Aorta (tissue), 5 donors: ENCODE measurements at places on chromosomes 6 and 20. TPM values are rescaled to one million over a fixed set of nuclear protein-coding genes. Genes with fewer than 3 reads are reported as not detected.

The EYA2 gene
- polyA plus RNA-seq = 2.8 TPM

- no peak for DNase-seq
These were observed 118.9 kb upstream of the EXOC2 start for GRCh38 chr6:811831-812230.

GRCh38 chr6:157269261-157269794 is 54.0 kb downstream of the TMEM242 start:
- DNase-seq = peak; percentile 85

- no peak for DNase-seq
These were observed at the start of gene CRIP3 for GRCh38 chr6:43308101-43308989. Gene CRIP3, minus strand, starts transcription at chr6:43308826. Its CDS starts 34 bp downstream, at chr6:43308792.

GRCh38 chr6:921400-921799 is 228.5 kb upstream of the EXOC2 start:
- DNase-seq = no peak

DNA sequence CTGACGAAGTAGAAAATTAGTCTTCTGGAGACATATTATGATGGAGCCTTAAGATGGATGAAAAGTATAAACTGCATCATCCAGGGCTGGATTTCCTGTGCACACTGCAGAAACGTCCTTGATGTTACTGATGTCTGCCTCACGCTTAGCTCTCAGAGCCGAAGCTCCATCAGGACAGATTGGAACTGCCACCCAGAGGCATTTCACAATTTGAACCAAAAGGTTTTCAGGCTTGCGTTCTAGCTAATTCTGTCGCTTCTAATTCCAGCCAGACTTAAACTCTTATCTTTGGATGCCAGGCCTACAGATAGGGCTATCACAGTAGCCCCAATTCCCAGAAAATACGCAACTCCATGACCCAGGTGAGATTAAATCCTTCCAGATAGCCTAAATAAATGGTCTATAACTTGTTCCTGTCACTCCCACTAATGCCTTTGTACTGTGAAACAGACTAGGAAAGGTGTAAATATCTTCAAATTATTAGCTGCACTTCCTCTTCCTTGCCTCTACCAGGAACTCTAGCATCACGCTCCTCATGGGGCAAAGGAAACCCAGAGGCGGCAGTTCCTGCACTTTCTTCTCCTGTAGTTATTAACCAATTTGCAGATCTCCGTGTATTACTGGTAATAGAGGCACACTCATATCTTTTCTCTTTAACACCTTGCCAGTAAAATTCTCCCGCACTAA is 634.6 kb downstream of the PRKN start:
- DNase-seq = no peak
